ENCODE measurements at places on chromosomes 11 and 22. TPM values are rescaled to one million over a fixed set of nuclear protein-coding genes. Genes with fewer than 3 reads are reported as not detected.
A peak's percentile ranks its signal among the peaks of the same experiment; 100 is the strongest.

- no peaks in the 10 kb centered on the region for H3K27me3 ChIP-seq
- no peak overlapping the region for H3K4me3 ChIP-seq
- H3K36me3 ChIP-seq: peaks cover 38% of the 10 kb centered on the region
- peaks cover 34% of the 10 kb centered on the region for H3K4me1 ChIP-seq
- H3K27ac ChIP-seq: no peak overlapping the region
These were observed 8.2 kb downstream of the GTPBP1 start for GRCh38 chr22:38713921-38714320.

DNA sequence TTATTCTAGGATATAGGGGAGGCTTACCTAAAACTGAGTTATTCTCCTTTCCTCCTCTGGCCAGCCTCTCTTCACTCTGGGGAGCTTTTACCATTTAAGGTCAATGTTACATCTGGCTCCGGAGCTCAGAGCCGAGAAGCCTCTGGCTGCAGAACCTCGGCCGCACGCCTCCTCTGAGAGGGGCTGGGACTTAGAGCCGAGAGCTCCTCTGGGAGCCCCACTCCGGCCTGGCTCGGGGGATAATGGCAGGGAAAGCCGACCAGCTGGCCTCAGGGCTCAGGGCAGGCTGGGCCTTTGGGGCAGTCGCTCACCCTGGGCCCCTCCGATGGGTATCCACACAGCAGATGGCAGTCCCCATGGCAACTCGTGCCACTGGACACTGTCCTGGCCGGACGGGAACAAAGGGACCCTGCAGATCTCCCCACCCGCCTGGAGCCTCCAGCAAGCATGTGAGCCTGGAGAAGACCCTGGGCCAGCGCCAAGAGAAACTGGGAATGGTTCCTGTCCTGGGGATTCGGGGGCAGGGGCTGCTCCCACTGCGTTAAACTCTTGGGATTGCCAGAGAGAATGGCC is at the start of gene IRAG1:
TSS of gene IRAG1 (minus strand) at position 247 of the 573 bp plus-strand sequence. CDS start at position 94, 153 bp downstream.
- H3K4me1 ChIP-seq: no peaks in the 10 kb centered on the region
- H3K36me3 ChIP-seq: no peaks in the 10 kb centered on the region
- no peak for DNase-seq
- no peaks in the 10 kb centered on the region for H3K27me3 ChIP-seq

- DNase-seq: no peak
- H3K4me1 ChIP-seq: no peaks in the 10 kb centered on the region
- H3K27me3 ChIP-seq: no peaks in the 10 kb centered on the region
- no peak overlapping the region for H3K27ac ChIP-seq
- H3K36me3 ChIP-seq: no peaks in the 10 kb centered on the region
These were observed 27.2 kb downstream of the SYN3 start for GRCh38 chr22:33030923-33031525.

DNA sequence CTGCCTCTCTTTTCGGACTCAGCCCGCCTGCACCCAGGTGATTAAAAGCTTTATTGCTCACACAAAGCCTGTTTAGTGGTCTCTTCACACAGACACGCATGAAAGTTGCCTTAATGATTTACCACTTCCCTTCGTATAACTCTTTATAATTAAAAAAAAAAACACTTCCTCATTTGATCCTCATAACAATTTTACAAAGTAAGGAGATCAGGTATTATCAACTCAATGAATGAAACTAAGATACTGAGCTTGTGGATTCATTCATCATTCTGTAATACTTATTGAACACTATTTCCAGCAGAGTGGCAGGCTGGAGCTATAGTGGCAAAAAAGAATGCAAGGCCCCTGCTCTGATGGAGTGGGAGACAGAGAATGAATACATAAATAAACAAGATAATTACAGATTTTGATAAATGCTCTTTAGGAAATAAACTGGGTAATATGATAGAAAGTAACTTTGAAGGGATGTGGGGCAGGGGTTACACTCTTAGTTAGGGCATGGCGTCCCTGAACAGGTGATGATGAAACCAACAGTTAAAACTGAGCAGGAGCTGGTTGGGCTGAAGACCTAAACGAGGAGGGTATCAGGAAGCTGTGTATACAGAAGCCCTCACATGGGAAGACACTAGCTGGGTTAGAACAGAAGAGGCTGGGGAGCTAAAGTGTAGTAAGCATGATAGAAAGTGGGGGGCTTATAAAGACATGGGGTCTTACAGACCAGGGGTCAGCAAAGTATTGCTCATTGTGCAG is 5.4 kb upstream of the CRTAM start:
- H3K4me3 ChIP-seq: no peak overlapping the region
- no peak overlapping the region for H3K27ac ChIP-seq
- no peak for DNase-seq
- no peaks in the 10 kb centered on the region for H3K36me3 ChIP-seq
- H3K4me1 ChIP-seq: peaks cover 8% of the 10 kb centered on the region

GRCh38 chr22:49431551-49431950 is 396.1 kb downstream of the BRD1 start:
- no peaks in the 10 kb centered on the region for H3K4me1 ChIP-seq
- DNase-seq: no peak
- no peak overlapping the region for H3K4me3 ChIP-seq
- H3K27ac ChIP-seq: no peak overlapping the region

DNA sequence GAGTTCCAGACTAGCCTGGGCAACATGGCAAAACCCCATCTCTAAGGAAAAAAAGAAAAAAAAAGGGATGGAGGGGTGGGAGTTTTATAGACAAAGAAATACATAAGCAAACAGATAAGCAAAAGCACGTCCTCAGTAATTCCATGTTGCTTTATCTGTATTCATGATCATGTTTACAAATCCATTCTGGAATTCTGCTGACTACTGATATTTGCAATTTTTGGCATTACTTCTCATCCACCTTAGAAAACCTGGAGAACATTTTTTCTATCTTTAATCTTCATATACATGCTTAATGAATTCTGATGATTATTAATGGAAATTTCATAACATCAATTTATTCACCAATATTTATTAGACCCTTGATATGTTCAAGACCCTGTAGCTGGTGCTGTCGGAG is 1.7 kb upstream of the FDX1 start:
- H3K4me3 ChIP-seq: no peak overlapping the region
- H3K36me3 ChIP-seq: no peaks in the 10 kb centered on the region
- no peak overlapping the region for H3K27ac ChIP-seq
- no peak for DNase-seq

GRCh38 chr11:102240502-102240901 is 76.8 kb upstream of the BIRC3 start:
- no peaks in the 10 kb centered on the region for H3K36me3 ChIP-seq
- H3K27ac ChIP-seq: no peak overlapping the region
- H3K27me3 ChIP-seq: no peaks in the 10 kb centered on the region
- H3K4me3 ChIP-seq: no peak overlapping the region
- DNase-seq: no peak
- no peaks in the 10 kb centered on the region for H3K4me1 ChIP-seq

GRCh38 chr22:46799626-46800025 is 37.2 kb downstream of the TBC1D22A start:
- no peak overlapping the region for H3K27ac ChIP-seq
- peaks cover 28% of the 10 kb centered on the region for H3K36me3 ChIP-seq
- H3K4me1 ChIP-seq: peaks cover 15% of the 10 kb centered on the region

DNA sequence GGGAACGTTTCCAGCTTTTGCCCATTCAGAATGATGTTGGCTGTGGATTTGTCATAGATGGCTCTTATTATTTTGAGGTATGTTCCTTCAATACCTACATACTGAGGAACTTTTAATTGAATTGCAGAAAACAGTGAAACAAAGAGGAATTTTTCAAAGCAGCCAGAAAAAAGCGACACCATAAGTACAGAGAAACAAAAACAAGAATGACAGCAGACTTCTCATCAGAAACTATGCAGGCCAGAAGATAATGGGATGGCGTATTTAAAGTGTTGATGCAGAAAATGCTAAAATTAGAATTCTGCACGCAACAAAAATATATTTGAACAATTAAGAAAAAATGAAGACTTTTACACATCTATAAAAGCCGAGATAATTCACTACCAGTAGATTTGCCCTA is 95.4 kb upstream of the TIMP3 start:
- H3K4me1 ChIP-seq: no peaks in the 10 kb centered on the region
- no peaks in the 10 kb centered on the region for H3K36me3 ChIP-seq
- DNase-seq: no peak
- H3K27ac ChIP-seq: no peak overlapping the region
- no peak overlapping the region for H3K4me3 ChIP-seq

- DNase-seq: no peak
- no peak overlapping the region for H3K27ac ChIP-seq
- H3K4me3 ChIP-seq: no peak overlapping the region
- H3K27me3 ChIP-seq: no peaks in the 10 kb centered on the region
These were observed 310.2 kb downstream of the DLG2 start for GRCh38 chr11:85316967-85317366.

- no peaks in the 10 kb centered on the region for H3K27me3 ChIP-seq
- no peak overlapping the region for H3K4me3 ChIP-seq
- peak; percentile 59 for DNase-seq
- H3K36me3 ChIP-seq: peaks cover 36% of the 10 kb centered on the region
- peaks cover 8% of the 10 kb centered on the region for H3K4me1 ChIP-seq
These were observed 9.1 kb downstream of the PRR33 start for GRCh38 chr11:1882265-1883238.

DNA sequence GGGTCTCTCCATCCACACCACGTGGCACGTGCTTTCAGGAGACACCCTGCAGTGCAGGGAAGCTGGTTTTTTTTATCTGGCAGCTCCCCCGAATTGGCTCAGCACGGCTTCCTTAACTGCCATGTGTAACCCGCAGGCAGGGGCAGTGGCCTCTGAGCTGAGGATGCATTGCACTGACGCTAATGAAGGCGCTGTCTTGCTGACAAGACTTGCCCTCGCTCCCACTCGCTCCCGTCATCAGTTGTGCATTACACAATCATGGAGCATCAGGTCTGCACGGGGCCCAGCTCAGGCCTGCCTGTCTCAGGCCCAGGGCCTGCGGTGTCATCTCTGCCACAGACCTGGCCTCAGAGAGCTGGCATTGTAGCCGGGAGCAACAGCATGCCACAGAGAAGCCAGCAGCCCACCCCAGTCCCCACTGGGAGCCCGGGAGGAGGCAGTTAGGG is 95.9 kb downstream of the ARHGAP8 start:
- H3K4me1 ChIP-seq: no peaks in the 10 kb centered on the region
- H3K27me3 ChIP-seq: no peaks in the 10 kb centered on the region
- no peak overlapping the region for H3K27ac ChIP-seq
- H3K4me3 ChIP-seq: no peak overlapping the region
- H3K36me3 ChIP-seq: no peaks in the 10 kb centered on the region
- DNase-seq: peak; percentile 7

DNA sequence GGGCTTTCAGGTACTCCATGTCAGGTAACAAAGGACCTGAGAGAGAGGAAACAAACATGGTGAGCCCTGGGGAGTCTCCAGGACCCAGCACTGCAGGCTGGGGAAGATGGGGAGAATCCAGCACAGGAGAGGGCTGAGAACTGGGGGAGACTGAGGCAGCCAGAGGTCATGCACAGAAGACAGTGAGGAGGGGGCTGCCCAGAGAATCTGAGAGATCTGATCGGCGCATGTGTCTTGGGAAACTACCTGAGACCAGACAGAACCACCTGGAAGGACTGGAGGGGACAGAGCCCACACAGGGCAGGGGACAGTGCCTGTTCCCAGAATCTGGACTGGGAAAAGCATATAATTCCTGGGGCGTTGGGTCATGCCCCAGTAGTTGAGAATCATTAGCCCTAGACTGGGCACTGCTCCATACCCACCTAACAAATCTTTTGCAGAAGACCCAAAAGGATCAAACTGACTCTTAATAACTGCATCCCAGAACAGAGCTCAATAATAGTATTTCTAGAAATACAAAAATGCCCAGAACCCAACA is 20.0 kb upstream of the COMT start:
- no peak overlapping the region for H3K4me3 ChIP-seq
- H3K36me3 ChIP-seq: peaks cover 17% of the 10 kb centered on the region
- H3K27me3 ChIP-seq: no peaks in the 10 kb centered on the region
- DNase-seq: no peak
- H3K4me1 ChIP-seq: no peaks in the 10 kb centered on the region

DNA sequence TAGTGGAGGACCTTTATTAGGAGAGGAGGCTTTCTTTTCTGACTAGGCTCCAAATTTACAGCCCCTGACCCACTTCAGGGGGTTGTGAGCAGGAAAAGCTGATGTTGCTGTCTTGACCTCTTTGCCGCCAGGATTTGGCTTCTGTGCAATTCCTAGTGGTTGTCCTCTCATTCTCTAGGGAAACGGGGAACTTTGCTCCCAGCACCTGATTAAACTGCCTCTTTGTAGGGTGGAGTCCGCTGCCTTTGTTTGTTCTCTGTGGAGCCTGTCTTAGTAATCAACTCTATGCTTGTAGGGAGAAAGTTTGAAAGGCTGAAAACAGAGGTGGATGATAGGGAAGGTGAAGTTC is 16.3 kb downstream of the CTNND1 start:
- H3K4me1 ChIP-seq: no peaks in the 10 kb centered on the region
- no peak for DNase-seq
- H3K27ac ChIP-seq: no peak overlapping the region
- no peaks in the 10 kb centered on the region for H3K36me3 ChIP-seq
- no peak overlapping the region for H3K4me3 ChIP-seq

GRCh38 chr11:34727228-34727737 is 106.4 kb downstream of the EHF start:
- no peaks in the 10 kb centered on the region for H3K4me1 ChIP-seq
- H3K27ac ChIP-seq: no peak overlapping the region
- H3K36me3 ChIP-seq: no peaks in the 10 kb centered on the region
- H3K27me3 ChIP-seq: no peaks in the 10 kb centered on the region
- no peak overlapping the region for H3K4me3 ChIP-seq

DNA sequence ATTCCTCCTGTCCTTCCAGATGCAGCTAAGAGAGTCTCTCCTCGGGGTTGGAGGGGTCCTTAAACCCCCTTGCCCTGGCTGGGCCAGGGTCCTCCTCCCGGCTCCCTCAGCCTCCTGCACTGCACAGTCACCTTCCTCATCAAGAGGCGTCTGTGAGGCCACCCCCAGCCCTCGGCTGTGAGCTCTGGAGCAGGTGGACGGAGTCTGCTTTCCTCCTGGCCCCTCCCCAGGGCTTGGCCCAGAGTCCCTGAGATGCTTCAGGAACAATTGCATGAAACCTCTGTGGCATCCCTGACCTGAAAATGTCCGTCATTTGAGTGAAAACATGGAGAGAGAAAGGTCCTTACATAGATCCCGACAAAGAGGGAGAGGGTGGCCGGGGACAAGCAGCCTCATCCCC is 6.7 kb upstream of the FGF3 start:
- DNase-seq: no peak
- no peak overlapping the region for H3K27ac ChIP-seq
- no peaks in the 10 kb centered on the region for H3K36me3 ChIP-seq
- H3K4me1 ChIP-seq: no peaks in the 10 kb centered on the region
- no peaks in the 10 kb centered on the region for H3K27me3 ChIP-seq

DNA sequence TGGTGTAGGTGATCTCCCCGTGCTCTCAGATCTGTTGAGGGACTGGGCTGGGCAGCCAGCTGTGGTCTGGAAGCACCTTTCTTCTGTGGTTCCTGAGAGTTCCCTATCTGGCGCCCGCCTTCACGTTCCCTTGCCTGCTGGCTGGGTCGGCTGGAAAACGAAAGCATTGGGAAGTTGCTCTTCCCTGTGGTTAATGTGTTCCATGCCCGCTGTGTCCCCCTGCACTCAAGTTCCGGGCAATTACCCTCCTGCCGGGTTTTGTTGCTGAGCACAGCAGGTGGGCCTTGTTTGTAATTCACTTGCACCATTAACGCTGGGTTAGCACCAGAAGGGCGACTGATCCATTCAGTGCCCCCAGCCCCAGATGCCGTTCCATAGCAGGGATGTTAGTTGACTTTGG is 134.1 kb downstream of the GRIK4 start:
- H3K4me3 ChIP-seq: no peak overlapping the region
- no peaks in the 10 kb centered on the region for H3K27me3 ChIP-seq
- no peaks in the 10 kb centered on the region for H3K36me3 ChIP-seq
- no peak overlapping the region for H3K27ac ChIP-seq
- no peak for DNase-seq

Gene GVQW3
- total RNA-seq: 2.5 TPM

Gene ARL2
- 125 TPM for total RNA-seq

Gene BATF2
- not detected for total RNA-seq

Gene ALDH3B1
- total RNA-seq: 0.20 TPM

Data from CD8-positive, alpha-beta memory T cell (primary cell).